ENCODE measurements at places on chromosomes 7 and 10. TPM values are rescaled to one million over a fixed set of nuclear protein-coding genes. Genes with fewer than 3 reads are reported as not detected.

GRCh38 chr10:102300278-102300843, 55.0 kb downstream of the GBF1 start:
- no peak for DNase-seq

DNA sequence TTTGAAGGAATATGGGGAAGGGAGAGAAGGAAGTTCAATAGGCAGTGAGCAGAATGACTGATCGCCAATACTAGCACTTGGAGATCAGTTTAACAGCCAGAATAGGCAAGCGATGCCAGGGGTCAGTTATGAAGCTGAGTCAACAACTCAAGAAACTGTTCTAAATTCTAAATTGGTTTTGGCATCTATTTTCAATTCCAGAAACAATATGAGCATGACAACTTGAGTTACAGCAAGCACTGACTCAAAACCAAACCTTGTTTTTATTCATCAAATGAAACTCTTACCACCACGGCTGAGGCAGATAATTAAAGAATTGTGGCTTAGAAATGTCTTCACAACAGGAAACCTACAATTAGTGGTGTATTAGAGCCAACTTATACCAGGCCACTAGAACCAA, 180.5 kb upstream of the ASAH2 start:
- DNase-seq = no peak

GRCh38 chr10:5595994-5596471, 70.4 kb downstream of the ASB13 start:
- DNase-seq = no peak

DNA sequence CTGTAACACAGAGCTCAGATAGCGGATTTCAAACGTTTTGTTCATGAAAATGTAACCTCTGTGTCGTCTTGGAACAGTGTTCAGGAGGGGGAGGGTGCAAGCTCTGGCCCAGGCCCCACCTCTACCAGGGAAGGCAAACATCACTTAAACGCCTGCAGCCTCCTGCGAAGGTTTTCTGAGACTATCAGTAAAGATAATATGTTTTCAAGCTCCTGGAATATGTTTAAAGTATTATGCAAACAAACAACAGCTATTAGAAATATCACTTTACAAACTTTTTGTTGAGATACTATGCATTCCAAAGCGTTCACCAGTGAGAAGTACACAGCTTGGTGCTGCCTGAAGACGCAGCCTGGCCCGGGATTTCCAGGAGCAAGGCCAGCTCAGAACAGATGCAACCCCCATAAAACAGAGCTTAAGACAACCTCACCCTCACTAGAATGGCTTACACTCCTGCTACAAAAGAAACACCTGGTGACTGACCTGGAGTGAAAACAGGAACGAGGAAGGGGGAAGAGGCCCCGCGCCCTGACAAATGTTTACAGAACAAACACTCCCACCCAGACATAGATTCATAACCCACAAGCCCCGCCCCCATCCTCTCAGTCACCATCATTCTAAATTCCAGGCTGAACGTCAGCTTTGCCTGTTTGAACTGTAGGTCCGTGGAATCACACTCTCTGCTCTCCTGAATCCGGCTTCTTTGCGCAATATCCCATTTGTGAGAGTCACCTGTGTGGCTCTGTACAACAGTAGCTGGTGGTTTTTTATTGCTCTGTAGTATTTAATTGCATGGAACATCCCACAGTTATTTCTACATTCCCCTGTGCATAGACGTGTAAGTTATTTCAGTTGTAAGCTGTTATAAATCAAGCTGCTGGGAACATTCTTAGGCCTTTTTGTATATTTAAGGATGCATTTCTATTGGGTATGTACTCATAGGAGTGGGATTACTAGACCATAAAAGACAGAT, 155.0 kb downstream of the PTPRN2 start:
- peak; percentile 37 for DNase-seq

DNA sequence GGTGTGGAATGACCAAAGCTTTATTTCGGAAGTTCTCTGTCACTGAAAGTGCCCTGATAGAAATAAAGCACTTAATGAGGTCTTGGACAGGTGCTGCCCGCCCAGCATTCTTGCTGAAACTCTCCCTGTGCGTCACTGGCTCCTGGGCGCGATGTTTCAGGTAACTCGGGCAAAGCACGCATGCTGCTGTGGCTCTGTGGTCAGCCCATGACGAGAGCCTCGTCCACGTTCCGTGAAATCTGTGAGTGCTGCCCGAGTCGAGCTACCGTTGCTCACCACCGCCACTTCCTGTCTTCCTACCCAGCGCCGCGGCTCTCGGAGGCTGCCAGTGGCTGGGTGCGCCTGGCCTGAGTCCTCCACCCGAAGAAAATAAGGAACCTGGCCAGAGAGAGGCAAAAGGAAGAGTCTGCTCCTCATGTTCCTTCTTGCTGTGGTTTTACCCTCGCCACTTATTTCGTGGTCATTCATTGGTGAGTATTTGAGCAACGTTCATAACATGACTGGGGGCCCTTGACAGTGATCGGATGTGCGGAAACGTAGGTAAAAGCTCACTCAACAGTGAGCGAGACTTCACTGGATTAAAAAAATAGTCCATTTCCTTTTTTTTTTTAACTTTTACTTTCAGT, 95.5 kb downstream of the MAP3K8 start:
- no peak for DNase-seq

DNA sequence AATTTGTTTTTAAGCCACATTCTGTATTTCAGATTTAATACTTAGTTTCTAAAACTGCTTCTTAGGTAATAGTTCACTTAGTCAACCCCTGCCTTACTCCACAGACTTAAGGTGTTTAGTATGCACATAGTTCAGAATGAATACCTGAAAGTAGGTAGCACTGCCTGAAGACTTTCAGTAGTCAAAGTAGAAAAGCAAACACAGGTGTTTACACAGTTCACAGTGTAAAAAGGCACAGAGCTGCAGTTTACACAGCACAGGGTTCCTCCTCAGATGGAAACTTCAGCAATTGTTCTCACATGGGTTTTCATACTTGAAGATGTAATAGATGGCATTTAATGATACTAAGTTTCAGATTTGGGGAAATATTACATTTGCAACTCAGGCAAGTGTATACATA, 3.1 kb upstream of the PKD1L1 start:
- DNase-seq = no peak

DNA sequence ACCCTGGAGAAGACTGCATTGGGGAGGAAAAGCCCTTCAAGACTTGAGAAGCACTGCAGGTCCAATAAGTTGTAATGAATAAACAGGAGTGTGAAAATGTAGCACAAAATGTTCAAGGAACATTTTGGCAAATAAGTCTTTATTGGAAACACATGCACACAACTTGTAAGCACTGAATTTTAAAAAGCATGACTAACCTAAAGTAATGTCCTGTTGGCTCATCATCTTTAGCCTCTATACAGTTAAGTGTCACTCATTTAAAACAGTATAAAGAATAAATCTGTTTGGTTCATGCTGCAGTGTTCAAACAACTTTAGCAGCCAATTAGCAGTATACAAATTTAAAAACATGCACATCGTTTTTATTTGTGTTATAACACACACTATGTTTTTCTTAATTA, 108.6 kb downstream of the CDK6 start:
- DNase-seq = no peak

Gene SLC35G1
- total RNA-seq = 4.9 TPM

Gene PAPOLB
- 2.2 TPM for total RNA-seq

Gene EFCAB10
- not detected for total RNA-seq

All from urinary bladder (tissue), 4 donors.